ENCODE measurements at places on chromosomes 13 and 19.

DNA sequence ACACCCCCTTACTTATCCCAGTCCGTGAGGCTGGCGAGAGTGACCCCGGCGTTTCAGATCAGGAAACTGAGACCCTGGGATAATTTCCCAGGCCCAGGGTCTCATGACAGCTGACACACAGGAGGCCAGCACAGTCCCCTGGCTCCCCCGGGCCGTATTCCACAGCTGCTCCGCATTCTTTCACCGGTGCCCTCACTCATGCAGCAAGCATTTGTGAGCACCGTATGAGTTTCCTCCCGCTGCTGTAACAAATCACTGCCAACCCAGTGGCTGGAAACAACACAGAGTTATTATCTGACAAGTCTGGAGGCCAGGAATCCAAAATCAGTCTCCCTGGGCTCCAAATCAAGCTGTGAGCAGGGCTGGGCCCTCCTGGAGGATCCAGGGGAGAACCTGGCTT lies 21.3 kb downstream of the GADD45B start:
- no peak for DNase-seq

DNA sequence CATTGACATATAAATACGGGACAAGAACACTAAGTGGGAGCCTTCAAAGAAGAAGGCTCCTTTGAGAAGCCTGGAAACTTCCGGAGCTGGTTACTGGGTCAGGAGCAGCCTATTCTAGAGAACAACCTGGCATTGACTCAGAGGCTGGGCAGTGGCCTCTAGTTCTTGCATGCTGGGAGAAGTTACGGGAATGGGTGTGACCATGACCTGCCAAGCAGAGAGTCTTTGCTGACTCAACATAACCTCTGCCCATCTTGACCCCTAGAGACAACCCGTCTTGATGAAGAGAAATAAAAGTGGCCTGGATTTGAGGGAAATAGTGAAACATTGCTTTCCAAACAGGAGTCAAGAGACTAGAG lies 21.0 kb downstream of the STARD13 start:
- DNase-seq = no peak

- DNase-seq = no peak
Observed at GRCh38 chr19:13016245-13016627, 21.0 kb downstream of the NFIX start.

GRCh38 chr19:14265290-14266036 lies 59.5 kb upstream of the ADGRL1 start:
- no peak for DNase-seq

GRCh38 chr19:36060430-36060829 lies 5.7 kb downstream of the WDR62 start:
- peak; percentile 25 for DNase-seq

DNA sequence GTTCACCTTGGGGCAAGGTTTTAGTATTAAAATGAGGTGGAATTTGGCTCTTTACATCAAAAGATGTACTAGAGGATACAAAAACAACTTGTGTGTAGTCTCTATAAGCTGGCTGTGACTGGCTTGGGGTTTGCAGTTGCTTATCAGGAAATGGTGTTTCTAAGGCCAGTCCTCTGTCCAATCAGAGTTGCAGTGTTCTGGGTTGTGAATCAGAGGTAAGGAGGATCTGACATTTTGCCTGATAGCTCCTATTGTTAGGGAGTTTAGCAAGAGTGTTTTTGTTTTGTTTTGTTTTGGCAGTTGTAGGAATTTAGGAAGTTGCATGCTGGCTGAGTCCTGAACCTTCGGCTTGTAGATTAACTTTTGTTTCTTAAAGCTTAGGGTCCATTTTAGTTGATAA lies 20.1 kb upstream of the ESD start:
- no peak for DNase-seq

- peak; percentile 100 for DNase-seq
Observed at GRCh38 chr19:10380313-10381102, at the start of gene TYK2. TSS of gene TYK2 (minus strand) at chr19:10380572. CDS start at chr19:10378406, 2,166 bp downstream.

- DNase-seq = no peak
Observed at GRCh38 chr13:51981355-51981754, 29.9 kb downstream of the ATP7B start.

DNA sequence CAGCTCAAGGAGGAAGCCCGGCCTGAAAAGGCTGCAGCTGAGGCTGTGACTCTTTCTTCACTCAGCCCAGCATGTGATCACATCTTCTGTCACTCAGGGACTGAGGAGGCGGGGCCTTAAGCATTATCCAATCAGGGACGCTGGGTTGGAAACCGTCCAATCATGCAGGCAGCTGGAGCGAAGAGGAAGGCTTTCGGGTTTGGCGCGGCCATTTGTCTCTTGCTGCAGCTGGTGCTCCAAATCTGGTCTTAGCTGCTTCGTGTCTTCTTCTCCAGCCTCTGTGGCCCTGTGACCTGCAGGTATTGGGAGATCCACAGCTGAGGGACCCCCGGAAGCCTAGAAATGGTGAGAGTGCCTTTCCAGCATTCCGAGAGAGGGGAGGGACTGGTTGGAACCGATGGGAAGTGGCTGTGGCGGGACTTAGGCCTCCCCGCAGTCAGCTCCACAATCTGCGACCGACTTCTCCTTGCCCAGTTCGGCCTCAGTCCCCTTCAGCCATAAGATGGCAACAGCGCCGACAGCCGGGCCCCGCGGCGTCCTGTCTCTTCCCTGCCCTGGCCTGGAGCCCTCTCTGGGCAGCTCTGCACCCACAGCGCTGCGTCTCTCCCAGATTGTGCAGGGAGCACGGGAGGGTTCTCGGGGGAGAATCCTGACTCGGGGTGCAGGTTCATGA lies at the start of gene ZNF90:
ZNF90 (plus strand) TSS at position 210 of the 673 bp plus-strand sequence; CDS start at position 343, 133 bp downstream.
- no peak for DNase-seq

DNA sequence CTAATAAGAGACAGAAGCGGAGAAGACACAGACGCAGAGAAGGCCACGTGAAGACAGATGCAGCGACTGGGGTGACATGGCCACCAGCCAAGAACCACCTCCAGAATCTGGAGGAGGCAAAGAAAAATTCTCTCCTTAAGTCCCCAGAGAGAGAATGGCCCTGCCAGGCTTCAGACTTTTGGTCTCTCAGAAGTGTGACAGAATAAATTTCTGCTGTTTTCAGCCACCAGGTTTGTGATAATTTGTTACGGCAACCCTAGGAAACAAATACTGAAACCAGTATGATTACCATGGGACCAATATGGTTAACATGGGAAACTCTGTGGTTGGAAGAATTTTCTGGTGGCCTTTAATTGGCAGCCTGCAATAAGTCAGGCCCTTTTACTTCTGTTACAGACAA lies 63.9 kb upstream of the DOCK9 start:
- no peak for DNase-seq

GRCh38 chr19:7852851-7853769 lies 21.1 kb downstream of the PRR36 start:
- DNase-seq = peak; percentile 22

GRCh38 chr13:41693434-41693833 lies 236.1 kb downstream of the RGCC start:
- no peak for DNase-seq

DNA sequence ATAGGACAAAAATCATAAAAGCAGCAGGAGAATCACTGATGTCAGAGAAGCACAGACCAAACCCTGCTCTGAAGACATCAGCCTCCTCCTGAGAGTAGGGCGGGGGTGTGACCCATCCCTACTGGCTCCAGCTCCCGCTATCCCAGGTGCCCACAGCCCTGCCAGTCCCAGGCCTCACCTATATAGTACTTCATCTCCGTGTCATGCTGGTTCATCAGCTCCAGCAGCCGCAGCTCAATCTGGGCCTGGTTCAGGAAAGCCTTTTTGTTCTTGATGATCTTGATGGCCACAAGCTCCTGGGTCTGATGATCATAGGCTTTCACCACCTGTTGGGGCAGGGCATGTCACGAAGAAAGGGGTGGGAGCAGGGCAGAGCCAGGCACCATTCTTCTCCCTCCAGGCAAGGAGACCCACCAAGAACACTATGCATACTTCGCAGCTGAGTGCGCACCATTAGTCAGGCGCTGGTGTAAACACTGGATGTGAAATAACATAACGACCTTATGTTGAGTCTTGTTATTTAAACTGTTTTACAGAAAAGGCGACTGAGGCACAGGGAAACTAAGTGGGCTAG lies 4.2 kb downstream of the DYRK1B start:
- no peak for DNase-seq

DNA sequence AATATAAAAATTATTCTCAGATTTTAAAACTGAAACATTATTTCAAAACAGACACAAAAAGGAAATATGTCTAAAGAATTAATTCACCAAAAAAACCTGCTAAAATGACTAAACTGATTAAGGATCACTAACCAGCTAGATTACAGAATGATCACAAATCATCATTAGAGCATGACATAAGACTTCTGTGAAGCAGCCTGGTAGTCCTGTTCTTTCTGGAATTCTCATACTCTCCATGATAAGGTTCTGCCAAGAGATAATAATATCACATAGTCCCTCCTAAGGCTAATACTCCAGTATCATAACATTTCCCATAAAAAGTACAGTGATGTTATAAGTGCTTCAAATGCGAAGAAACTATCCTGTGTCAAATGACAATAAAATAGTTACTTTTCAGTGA lies 1814.9 kb downstream of the SLITRK5 start:
- DNase-seq = no peak

- DNase-seq = no peak
Observed at GRCh38 chr13:29654843-29655547, 59.5 kb upstream of the SLC7A1 start.

GRCh38 chr19:45630463-45630862 lies 8.7 kb downstream of the EML2 start:
- peak; percentile 51 for DNase-seq

DNA sequence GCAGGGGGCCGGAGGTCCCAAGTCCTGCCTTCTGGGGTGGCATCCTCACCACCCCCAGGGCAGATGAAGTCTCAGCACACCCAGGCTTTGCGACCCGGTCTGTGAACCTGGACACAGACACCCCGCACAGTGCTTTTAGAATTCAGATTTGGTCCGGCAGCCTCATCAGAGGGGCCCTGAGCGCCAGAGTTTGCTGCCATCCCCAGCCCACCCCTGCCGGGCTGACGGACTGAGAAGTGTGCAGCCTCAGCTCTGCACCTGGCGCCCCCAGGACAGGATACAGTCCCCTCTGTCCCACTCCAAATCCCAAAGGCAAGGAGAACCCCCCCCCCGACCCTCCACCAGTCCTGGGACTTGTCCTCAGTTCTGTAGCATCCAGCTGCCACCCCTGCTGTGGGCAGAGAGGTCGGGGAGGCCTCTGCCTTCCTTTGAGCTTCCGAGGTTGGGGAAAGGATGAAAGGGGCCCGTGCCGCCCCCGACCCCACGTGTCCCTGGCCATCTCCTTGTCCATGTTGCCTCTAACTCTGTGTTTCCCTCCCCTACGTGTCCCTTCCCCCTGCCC lies 16.9 kb downstream of the CAPN12 start:
- DNase-seq = no peak

DNA sequence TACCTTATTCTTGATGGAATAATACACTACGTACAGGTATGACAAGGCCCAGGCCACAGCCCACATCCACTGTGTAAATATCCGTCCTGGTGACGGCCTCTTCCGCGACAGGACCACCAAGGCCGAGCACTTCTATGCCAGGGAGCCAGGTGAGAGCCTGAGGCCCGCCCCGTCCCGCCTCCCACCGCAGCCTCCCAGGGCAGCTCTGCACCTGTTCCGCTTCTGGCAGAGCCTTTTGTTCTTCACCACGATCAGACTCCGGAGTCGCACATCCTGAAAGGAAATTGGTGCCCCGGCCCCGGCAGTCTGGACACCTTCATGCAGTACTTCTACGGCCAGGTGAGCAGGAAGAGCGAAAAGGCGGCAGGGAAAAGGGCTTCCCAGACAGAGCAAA lies 10.6 kb upstream of the ZNF358 start:
- no peak for DNase-seq

GRCh38 chr13:97425590-97425989 lies 8.4 kb upstream of the RAP2A start:
- no peak for DNase-seq

GRCh38 chr13:112791663-112792440 lies 102.0 kb downstream of the ATP11A start:
- DNase-seq = no peak

DNA sequence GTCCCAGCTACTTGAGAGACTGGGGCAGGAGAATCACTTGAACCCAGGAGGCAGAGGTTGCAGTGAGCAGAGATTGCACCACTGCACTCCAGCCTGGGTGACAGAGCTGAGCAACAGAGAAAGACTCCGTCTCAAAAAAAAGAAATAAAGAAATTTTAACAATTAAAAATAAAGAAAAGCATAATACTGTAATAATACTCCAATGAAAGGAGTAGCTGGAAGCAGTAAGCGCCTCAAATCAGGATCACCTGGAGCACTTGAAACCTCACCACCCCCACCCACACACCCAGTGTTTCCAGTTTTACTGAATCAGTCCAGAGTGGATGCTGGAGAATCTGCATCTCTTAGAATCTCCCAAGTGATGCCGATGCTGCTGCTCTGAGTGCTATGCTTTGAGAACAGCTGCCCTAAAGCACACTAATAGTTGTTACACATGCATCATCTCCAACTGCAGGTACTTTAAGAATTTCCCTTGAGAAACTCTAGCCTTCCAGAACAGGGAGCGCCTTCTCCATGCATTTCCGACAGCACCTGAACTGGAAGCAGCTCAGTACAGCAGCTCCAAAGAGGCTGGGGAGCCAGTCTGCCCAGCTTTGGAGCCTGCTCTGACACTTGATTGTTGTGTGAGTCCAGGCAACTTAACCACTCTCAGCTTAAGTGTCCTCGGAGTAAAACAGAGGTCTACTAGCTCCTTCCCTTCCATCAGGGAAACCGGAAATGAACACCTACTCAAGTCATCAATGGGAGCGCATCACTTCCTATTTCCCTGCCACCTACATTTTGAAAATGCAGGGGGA lies 2.9 kb downstream of the ABCC4 start:
- no peak for DNase-seq

GRCh38 chr13:41568143-41568971 lies 111.0 kb downstream of the RGCC start:
- no peak for DNase-seq

DNA sequence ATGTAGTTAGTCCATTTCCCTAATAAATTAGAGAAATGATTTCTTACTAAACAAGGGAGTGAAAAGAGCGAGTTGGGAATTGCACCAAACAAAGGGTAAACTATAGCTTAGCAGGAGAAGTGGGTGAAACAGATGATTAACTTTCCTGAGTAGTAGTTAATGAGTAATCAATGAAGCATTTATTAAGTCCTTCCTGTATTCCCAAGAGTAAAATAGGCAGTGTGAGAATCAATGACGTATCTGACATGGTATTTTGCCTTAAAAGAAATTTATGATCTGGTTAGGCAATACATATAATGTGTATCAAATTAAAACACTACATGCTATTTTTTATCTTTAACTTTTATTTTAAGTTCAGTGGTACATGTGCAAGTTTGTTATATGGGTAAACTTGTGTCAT lies 142.8 kb downstream of the KLF5 start:
- no peak for DNase-seq

DNA sequence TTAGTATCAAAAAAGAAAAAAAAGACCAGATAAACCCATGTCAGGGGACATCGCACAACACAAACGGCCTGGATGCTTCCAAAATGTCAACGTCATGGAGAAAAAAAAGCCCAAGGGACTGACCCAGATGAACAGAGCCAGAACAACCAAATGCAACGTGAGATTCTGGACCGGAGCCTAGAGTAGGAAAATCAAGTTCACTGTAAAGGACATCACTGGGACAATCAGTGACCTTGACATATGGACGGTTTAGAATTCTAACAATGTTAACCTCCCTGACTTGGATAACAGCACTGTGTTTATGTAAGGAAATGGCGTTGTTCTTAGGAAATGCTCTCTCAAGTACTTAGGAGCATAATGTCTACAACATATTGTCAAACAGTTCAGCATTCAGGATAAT lies 15.1 kb upstream of the EMP3 start:
- DNase-seq = no peak
